Spleen (tissue), 13 donors: ENCODE measurements at places on chromosomes 4 and X. TPM values are rescaled to one million over a fixed set of nuclear protein-coding genes. Genes with fewer than 3 reads are reported as not detected.

The GNRHR gene
- polyA plus RNA-seq = not detected

The PPEF1 gene
- 0.10 TPM for polyA plus RNA-seq

The RNF212 gene
- polyA plus RNA-seq = 1.8 TPM

GRCh38 chr4:125741825-125742452 is 427.2 kb downstream of the FAT4 start:
- no peak for DNase-seq

- no peak for DNase-seq
Measured at GRCh38 chr4:91325495-91325894, 978.3 kb upstream of the GRID2 start.

- no peak for DNase-seq
Measured at GRCh38 chr4:186727169-186727976, 3.7 kb upstream of the FAT1 start.

DNA sequence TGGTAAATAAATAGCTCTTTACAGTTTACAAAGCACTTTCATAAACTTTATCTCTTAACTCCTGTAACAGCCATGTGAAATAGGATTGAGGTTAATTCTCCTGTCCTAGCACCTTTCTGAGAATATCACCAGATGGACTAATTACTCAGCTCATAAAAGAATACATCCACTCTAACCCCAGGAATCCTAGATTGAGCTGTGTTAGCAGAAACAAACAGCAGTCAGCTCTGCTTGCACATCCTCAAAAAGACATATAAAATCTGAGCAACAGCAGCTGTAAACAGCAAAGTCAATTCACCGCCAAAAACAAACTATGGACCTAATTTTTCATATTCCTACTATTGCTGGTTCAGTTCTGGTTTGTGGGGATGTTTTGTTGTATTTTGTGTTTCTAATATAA is 182.8 kb downstream of the QDPR start:
- no peak for DNase-seq

GRCh38 chr4:26682436-26682835 is 98.6 kb downstream of the TBC1D19 start:
- DNase-seq = no peak

DNA sequence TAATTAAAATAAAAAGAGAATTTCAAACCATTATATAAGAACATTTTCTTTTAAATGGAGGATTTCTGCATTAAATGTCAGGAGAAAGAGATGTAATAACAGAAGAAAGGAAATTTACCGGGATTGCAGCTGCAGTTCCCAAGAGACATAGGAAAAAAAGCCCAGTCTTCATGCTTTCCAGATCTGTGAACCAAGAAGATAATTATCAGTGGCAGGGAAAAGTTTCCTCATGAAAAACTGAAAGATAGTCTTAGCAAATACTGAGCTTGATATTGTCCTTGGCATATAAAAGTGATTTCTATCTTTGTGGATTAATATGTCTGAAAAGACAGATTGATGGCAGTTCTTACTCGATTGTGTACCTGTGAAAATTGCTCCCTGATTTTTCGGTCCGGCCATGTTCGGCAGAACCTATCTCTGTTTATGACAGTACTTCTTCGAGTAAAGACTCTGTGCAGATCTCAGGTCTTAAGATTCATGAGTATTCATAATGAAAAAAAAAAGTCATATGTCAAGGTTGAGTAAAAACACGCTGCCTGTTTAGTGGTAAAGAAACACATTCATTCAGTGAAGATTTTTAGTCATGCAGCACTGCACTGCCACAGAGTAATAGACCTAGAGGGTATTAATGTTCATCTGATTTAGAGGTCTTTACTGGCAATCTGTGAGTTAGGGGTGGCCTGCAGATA is 29.6 kb downstream of the SPARCL1 start:
- no peak for DNase-seq

- DNase-seq = no peak
Measured at GRCh38 chr4:107972605-107973004, 17.1 kb upstream of the HADH start.

- no peak for DNase-seq
Measured at GRCh38 chr4:176883681-176884418, 91.1 kb upstream of the VEGFC start.

DNA sequence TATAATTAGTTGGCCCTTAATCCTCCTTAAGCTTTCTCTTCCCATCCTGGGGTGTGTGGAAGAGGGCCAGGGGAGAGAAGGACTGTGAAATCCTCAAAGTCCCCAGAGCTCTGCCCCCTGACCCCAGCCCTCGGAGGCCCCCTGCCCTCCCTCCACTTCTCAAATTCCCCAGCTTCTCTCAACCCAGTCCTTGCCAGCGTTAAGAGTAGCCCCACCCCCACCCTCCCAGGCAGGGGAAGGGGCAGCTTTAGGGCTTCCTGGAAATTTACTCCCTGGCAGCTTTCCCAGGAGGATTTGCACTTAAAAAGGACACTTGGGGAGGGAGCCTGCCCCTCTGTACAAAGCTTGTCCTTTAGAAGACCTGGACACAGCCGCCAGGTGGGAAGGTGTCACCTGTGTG is 11.8 kb upstream of the CD40LG start:
- DNase-seq = no peak

DNA sequence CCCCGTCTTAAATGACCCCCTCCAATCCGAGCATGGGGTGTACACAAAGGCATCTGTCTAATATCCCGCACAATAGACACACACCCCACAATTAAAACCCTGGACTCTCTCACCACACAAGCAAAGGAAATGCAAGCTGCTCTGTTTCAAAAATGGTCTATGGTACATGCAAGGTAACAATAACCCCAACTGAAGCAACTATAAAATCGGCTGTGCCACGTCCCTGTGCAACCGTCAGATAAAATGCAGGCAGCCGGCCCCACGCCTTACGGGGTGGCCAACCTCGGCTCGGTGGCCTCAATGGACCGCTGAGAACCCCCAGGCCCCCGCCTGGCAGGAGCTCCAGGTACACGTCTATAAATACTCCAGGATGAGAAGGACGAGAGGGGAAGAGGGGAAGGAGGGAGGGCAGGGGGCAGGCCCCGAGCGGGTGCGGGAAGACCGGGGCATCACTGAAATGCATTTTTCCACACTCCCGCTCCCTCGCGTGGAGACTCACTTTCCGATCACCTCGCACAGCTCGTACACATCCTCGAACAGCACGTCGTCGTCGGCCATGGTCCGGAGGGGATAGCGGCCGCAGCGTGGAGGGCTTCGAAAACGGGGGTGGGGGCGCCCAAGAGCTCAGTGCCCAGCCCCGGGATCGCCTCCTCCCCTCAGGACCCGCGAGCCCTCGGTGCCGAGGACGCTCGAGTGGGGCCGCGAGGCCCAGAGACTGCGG is 763 bp downstream of the CASK start:
- peak; percentile 86 for DNase-seq

- DNase-seq = no peak
Measured at GRCh38 chrX:46882266-46882665, 30.0 kb upstream of the JADE3 start.

- DNase-seq = no peak
Measured at GRCh38 chrX:49250066-49250465, 14.4 kb downstream of the FOXP3 start.

DNA sequence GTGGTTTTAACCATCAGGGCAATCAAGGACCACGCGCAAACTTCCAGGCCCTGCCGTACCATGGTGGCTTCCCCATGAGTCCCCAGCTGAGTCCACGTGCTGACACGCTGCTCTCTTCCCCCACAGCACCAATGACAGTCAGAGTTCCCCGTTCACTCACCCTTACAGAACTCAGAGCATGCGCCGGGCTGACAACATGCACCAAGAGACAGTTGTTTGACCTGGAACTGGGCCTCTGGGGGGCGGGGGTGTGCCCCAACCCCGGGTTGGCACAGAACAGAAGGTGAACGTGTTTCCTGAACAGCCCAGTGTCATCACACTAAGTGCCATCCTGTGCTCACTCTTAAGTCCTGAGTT is 29.4 kb downstream of the IRF2 start:
- DNase-seq = peak; percentile 88

DNA sequence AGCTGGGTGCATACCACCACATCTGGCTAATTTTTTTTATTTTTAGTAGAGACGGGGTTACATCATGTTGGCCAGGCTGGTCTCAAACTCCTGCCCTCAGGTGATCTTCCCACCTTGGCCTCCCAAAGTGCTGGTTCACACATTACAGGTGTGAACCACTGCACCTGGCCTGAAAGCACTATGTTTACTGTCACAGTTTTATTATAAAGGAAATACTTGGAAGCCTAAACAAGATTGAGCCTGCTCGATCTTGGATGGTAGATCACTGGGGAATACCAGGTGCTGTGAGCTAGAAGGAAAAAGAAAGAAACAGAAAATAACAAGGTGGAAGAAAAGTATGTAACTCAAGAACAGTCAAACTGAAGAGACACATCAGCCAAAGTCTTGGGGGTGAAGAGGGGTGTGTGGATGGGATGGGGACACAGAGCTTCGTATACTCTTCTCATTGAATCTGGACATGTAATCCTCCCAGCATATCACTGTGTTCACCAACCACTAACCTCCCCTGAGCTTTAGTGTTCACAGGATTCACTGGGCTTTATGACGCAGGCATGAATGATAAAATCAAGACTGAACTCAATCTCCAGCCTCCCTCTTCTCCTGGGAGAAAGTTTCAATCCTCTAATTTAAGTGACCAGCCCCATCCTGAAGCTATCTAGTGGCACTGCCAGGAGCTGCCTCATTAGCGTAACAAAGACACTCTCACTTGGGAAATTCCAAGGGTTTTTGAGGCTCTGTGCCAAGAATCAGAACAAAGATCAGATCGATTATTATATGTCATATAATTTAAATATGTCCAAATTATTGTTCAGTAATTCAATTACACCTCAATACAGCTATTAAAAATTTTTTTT is 40.9 kb downstream of the PDS5A start:
- no peak for DNase-seq

DNA sequence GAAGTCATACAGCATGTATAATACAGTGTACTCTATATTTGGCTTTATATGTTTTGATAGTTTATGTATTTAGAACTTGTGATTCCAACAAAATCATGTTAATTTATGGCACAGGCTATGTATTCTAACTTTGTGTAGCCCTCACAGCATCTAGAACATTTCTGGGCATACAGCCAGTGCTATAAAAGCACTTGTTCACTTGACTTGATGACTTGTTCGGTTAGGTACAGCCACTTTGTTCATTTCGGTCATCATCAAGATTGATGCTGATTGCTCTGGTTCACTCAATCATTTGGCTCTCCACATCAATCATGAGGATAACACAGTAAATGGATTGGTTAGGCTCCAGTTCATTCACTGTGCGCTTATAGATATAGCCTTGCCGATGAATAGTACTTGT is 97.6 kb upstream of the IRS4 start:
- DNase-seq = no peak
